Activated CD4-positive, alpha-beta T cell treated with anti-CD3 and anti-CD28 coated beads for 1 hour (primary cell): ENCODE measurements at places on chromosomes 2 and 18.

GRCh38 chr2:195795879-195796278 lies 138.9 kb downstream of the SLC39A10 start:
- DNase-seq = no peak

DNA sequence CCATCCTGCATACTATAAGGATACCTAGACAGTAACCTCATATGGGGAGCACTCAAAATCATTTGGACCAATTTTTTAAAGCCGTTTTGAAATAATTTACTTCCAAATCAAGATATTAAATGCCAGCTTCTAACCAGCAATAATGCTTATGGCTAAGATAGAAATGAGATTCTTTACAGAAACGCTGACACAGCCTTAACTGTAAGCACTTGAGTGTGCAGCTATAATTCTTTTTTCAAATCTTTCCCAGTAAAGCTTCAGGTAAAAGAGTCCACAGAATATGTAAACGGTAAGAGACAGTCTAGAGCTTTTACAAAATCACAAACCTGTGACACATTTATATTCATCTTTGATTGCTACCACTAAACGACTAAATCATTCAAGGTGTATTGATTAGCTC lies 4.5 kb downstream of the NXPH2 start:
- no peak for DNase-seq

- DNase-seq = no peak
Measured at GRCh38 chr2:101473591-101473910, 1.4 kb downstream of the RFX8 start.

- no peak for DNase-seq
Measured at GRCh38 chr18:10399465-10399864, 55.0 kb upstream of the APCDD1 start.

DNA sequence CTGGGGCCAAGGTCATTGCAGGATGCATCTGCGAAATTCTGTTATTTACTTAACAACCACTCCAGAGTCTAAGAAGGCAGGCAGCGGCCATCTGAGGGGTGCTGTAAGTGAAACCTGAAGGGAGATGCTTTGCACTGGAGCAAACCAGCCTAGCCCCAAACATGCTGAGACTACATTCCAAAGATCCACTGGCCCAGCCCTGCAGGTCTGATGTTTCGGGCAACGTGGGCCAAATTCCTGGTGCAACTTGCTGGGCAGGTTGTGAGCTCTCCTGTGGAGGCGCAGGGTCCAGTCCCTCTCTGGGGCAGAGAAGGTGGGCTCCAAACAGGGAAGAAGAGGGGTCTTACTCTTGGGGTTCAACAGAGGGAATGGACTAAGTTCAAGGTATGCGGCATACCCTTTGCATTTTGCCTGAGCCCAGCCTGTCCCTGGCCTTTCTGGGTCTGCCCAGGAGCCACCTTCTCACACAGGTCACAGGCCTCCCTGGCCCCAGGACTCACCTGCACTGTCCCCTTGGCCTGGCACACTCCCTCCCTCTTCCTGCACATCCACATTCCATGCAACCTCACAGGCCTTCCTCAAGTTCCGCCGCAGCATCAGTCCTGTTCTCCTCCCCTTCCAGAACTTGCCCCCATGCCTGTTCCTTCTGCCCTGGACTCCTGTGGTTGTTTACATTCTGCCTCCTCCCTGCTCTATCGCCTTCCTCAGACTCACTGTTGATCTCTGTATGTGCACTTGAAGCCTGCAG lies 5.1 kb upstream of the MAL start:
- no peak for DNase-seq

DNA sequence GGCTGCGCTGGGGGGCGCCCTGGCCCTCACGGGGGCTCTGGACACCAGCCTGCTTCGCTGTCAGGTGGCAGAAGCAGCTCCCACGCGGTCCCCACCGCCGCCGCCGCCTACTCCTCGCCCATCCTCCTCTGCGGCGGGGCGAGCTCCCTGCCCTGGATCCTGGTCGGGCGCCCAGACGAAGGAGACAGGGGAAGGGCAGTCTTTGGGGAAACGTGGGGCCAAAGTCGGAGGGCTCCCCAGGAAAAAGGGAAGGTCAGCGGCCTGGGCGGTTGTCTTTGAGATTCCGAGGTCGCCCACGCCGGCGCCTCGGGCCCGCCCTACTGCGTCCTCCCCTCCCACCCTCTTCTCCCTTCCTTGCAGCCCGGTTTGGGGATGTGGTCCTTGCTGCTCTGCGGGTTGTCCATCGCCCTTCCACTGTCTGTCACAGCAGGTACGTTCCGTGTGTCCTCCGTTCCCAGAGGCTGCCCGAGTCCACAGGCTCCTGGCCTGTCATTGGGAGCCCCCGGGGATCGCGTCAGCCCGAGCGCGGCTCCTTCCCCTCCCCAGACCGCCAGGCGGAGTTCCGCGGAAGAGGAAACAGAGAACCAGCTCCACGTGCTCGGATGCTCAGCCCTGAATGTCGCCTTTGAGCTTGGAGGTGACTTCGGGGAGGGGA lies 800 bp downstream of the IL1RL2 start:
- peak; percentile 24 for DNase-seq

DNA sequence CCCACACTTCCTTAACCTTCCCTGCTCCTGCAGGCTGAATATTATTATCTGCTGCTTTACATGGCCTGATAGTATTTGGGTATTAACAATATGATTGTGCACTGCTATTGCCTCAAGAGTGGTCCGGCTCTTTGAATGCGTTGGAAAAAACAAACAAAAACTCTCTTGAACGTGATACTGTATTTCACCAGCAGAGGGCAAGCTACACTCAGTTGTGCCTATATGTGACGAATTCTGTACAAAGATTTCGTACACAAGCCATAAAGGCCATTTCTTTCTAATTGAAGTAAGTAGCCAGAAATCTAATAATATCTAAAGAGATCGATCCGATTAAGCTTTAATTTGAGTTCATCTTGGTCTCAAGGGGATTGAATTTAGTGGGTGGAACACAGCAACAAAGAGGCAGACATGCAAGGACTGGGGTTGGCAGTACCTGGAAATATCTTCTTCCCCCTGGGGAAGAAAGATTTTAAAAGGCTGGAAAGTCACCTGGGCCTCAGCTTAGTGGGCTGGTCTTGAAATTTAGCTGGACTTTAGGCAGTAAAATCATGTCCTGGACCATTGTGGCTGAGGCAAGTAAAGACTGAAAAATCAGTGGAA lies 49.3 kb upstream of the RAB6D start:
- DNase-seq = no peak

GRCh38 chr2:30716123-30716900 lies 90.9 kb downstream of the CAPN13 start:
- no peak for DNase-seq

- DNase-seq = no peak
Measured at GRCh38 chr2:66301022-66301766, 133.7 kb upstream of the MEIS1 start.

GRCh38 chr2:128645631-128646030 lies 327.0 kb upstream of the HS6ST1 start:
- no peak for DNase-seq

DNA sequence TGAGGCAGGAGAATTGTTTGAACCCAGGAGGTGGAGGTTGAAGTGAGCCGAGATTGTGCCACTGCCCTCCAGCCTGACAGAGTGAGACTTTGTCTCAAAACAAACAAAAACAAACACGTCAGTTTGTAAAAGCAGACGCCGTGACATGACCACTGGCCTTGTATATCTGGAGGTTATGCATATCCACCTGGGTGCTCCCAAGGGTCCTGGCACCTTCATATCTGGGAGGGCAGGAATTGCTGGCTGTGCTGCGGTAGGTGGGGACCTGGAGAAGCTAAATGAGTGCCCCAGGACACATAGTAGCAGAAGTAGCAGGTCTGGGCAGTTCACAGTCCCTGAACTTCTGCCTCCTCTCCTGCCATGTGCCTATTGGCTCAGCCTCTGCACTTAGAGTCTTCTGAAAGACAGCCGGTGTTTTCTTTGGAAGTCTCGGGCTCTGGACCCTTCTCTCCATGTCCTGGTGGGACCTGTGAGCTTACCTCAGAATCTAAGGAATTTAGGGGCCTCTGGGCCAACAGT lies 30.9 kb upstream of the IL1R2 start:
- no peak for DNase-seq

GRCh38 chr2:42115588-42115987 lies 53.6 kb upstream of the EML4 start:
- DNase-seq = no peak

GRCh38 chr2:240960971-240961876 lies 37.2 kb upstream of the SNED1 start:
- no peak for DNase-seq
